ENCODE measurements at places on chromosomes 6 and 20. TPM values are rescaled to one million over a fixed set of nuclear protein-coding genes. Genes with fewer than 3 reads are reported as not detected.

Gene HRH3
- total RNA-seq: 0.35 TPM

Gene IPCEF1
- 1.4 TPM for total RNA-seq

Gene REV3L
- 50.9 TPM for total RNA-seq

- no peak for DNase-seq
Observed at GRCh38 chr20:62206388-62206775, 13.7 kb downstream of the HRH3 start.

Data from muscle of leg (tissue), 16 donors.